ENCODE measurements at places on chromosomes 3 and 15.

DNA sequence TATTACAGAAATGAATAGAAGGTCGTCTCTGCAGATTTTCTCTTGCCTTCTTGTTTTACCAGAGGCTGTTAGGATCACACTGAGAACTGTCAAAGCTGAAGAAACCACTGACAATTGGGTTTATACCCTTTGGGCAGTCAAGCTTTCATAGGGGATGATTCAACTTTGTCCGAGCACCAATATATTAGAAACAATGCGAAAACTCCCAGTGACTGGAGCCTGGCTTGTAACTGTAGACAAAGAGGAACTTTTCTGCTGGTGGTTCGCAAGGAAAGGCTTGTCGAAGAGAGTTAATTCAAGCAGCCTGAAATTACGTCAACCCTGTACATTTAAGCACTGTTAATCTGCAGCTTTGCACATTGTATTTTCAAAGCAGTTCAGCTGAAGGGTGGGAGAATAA is 193.2 kb upstream of the ZNF385D start:
- no peak for DNase-seq

GRCh38 chr15:62565634-62566026 is 400.5 kb upstream of the C2CD4B start:
- no peak for DNase-seq

GRCh38 chr15:44574734-44575133 is 37.8 kb downstream of the EIF3J start:
- no peak for DNase-seq

GRCh38 chr15:91782221-91782620 is 71.3 kb upstream of the SLCO3A1 start:
- no peak for DNase-seq

DNA sequence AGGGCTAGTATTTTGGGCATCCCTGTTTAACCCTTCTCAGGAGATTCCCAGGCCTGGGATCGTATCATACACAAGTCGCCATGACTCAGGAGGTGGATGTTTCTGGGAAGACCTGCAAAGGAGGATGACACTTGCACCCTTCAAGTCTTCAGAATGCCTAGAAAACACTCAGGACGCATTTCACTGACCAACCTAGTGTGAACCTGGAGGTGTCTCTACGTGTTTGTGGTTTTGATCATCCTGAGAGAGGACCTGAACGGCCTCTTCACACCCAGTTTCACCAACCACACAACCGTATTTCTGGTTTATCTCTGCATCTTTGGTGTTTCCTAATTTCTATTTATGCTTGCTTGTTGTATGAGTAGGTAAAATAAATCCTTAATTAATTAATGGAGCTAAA is 2.8 kb upstream of the CLDND1 start:
- no peak for DNase-seq

DNA sequence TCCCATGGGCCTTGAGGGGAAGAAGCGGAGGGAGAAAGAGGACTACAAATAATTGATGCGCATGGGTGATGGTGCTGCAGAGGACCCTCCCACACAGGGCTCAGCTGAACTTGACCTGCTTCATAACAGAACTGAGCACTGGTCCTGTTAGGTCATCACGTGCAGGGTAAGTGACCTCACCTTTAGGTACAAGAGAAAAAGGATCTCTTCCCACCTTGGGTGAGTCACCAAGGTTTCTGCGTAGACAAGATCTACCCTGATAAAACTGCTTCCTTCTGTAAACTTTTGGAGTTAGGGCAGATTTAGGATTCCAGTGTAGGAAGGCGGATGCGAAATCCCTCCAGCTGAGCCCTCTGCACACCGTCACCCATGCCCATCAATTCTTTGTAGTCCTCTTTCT is 67.1 kb downstream of the FEM1B start:
- DNase-seq = no peak

DNA sequence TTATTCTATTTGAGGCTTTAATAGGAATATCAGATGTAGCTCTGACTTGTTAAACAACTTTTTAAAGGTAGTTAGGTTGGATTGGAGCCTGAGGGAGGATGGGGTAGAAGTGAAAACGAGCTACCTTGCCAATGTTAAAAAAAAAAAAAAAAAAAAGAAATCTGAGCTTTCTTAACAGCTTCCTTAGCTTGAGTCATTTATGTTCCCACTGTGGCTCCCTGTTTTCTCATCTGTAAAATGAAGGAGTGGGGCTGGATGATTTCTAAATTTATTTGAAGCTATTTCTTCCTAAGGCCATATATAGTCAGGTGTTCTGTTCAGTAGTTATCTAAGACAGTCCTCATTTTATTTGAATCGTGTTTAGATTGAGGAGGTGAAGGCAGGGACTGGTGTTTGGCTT is 105.7 kb downstream of the EDEM1 start:
- no peak for DNase-seq

DNA sequence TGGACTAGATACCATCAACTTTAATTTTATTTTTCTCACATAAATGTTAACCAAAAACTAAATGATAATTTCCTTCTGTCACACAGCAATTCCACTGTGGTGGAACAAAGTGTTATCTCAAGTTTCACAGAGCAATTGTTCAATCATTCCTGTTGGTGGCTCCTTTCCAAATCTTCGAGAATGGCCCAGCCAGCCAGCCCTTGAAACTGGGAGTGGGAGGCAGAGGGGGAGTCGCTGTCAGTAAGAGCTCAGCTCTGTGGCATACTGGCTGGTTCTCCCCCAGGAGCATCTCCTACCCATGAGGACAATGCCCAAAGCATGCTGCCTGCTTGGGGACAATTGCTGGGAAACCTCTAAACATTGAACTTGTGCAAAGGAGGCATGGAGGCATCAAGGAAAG is 47.7 kb downstream of the MECOM start:
- DNase-seq = no peak
